Stimulated activated CD4-positive, alpha-beta T cell treated with anti-CD3 and anti-CD28 coated beads, Interleukin-1b, Interleukin-23, amount 100 ng/mL, for 1 hour (primary cell): ENCODE measurements at places on chromosomes 6 and 20.

- DNase-seq, result no peak
Measured at GRCh38 chr6:107812234-107812769, 11.8 kb downstream of the SCML4 start.

- no peak for DNase-seq
Measured at GRCh38 chr20:15882553-15882952, 690.7 kb downstream of the KIF16B start.

- DNase-seq, result no peak
Measured at GRCh38 chr6:47203266-47203937, 106.3 kb downstream of the TNFRSF21 start.

DNA sequence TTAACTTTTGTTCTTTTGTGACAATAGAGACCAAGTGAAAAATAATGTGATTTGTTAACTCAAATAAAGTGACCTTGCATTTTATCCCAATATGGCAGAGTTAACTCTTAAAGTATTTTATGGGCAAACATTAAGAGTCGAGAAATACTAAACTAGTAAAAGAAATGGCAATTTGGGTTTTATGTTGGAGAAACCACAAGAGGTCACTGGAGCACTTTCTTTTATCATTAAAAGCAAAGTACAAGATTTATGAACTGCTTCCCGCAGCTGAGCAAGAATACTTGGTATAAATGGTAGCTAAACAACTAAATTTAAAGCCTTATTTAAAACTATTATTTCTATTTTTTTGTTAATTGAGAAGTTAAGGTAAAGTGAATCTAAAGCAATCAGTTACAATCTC is 33.5 kb upstream of the MCM9 start:
- no peak for DNase-seq

- no peak for DNase-seq
Measured at GRCh38 chr6:85866758-85867401, 224.2 kb upstream of the SYNCRIP start.

DNA sequence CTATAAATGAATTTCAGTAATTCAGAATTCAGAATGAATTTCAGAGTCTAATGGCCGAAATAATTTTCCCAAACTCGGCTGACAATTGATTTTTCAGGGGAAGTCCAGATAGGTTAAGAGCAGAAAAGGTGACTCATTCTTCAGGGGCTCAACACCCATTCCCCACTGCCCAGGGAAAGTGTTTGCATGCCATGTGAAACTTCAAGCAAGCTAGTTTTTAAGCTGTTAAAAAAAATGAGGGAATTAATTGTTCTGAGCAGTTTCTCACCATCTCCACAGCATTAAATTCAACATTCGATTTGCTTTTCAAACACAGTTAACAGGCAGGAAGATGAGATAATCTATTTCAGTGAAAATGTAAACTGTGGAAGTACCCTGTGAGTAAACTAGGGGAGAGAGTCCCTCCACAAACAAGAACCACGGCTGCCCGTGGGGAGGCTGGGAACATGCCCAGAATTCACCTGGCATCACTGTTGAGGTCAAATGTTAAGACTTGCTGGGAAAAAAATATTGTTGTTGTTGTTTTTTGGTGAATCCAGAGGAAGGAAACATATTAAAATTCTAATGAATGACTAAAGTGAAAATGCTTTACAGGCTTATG is 650.8 kb upstream of the AGPAT4 start:
- no peak for DNase-seq

DNA sequence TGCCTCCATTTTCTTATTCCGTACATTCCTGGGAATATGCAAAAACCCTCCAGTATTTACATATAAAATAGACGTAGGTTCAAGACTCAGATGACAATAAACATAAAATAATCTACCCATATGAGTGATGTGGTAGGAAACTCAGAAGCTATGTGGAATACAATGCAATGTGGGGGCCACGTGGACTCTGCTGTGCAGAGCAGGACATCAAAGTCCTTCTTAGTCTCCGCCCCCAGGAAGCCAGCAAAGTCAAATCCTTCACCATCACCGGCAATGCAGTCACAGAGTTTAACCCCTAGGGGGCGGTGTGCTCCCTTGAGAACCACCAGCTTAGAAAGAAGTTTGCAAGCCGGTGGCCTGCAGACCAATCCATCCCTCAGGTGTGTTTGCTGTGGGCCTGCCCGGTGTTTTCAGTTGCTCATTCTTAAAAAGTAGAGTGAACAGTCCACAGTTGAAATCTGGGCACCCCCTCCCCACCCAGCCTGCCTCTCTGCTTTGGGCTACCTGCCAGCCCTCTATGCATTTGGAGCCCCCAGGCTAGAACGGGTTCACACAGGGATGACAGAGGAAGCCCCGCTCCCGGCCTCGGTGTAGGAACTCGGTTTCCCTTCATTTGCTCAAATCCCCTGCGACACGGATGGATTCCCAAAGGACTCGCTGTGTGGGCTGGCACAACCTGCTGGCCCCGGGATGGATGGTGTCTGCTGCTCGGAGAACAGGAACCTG is 59.9 kb downstream of the SULF2 start:
- peak; percentile 58 for DNase-seq

- DNase-seq, result no peak
Measured at GRCh38 chr6:146194434-146194833, 165.6 kb downstream of the GRM1 start.

DNA sequence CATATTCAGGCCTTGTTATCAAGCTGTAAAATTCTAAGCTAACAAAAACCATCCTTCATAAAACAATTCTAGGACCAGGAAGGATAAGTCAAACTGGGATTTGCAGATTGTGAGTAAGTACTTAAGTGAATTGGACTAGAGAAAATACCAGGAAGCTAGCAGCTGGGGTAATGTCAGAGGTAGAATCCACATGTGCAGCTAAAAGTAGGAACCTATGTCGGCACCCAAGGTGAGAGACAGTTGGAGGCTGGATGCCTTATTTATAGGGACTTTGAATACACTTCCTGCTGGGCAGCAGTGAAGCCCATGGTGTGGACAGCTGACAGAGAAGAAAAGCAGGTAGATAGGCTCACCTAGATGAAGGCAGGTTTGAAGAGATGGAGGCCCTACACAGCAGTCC is 127.3 kb downstream of the FLRT3 start:
- DNase-seq, result no peak
